WTC11 (cell line): ENCODE measurements at places on chromosomes 2 and 18. TPM values are rescaled to one million over a fixed set of nuclear protein-coding genes. Genes with fewer than 3 reads are reported as not detected.
A peak's percentile ranks its signal among the peaks of the same experiment; 100 is the strongest.

Gene C2orf72
- 1.3 to 2.8 TPM (median 1.7 TPM) in 3 replicates for total RNA-seq

DNA sequence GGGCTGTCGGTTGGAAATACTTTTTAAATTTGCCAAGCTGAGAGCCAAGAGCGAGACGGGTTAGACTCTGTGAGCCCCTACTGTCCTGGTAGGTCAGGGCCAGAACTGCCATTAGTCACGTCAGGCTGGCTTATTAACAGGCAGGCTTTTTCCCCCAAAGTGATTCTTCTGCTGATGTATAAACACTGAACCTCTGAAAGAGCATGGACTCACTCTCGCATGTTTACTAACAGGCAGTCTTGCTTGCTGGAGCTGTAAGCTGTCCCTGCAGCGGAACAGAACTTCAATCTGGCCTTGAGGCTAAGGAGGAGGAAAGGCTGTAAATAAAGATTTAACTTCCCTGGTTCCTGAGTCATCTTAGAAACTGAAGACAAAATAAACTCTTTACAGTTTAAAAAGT is 288.4 kb downstream of the PIEZO2 start:
- DNase-seq, result no peak
- peak overlapping the region; percentile 66; the same call in 1 of the 2 replicates for H3K27ac ChIP-seq
- peaks cover 24% of the 10 kb centered on the region for H3K4me1 ChIP-seq
- no peaks in the 10 kb centered on the region for H3K27me3 ChIP-seq
- no peak overlapping the region for H3K4me3 ChIP-seq
- peaks cover 5% of the 10 kb centered on the region; the same call in 1 of the 2 replicates for H3K36me3 ChIP-seq

Gene SCYGR4
- not detected in 3 replicates for total RNA-seq

DNA sequence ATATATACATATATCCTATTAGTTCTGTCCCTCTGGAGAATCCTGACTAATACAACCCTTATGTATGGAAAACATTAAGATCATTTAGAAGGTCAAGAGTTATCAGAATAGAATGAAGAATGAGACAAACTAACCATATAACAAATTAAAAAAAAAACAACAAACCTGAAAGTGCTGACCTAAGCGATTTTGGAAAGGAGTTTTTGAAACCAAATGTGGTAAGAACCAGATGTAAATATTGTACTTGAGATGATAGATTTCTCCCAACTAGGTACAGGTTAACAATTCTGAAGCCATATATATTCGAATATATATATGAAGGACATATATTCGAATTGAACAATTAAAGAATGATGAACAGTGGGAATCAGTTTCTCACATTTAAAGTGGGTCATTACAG is 917.8 kb upstream of the SLC39A10 start:
- no peak overlapping the region for H3K4me3 ChIP-seq
- no peaks in the 10 kb centered on the region for H3K4me1 ChIP-seq
- H3K27ac ChIP-seq, result no peak overlapping the region
- H3K36me3 ChIP-seq, result no peaks in the 10 kb centered on the region

DNA sequence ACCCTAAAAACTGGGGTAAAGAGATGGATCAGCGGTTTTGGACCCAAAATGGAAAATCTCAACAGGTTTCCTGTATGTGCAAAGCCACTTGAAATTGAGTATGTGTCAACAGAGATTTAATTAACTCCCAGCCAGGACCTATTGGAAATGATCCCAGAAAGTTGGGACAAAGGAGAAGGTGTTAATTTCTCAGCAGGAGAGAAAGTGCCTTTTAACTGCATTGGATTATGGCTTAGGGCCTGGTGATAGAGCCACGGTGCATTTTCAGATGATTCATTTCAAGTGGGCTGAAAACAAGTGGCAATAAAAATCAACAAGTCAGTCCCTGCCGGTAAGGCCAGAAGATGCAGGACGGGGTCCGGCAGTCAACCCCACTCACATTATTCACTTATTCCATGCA is 80.2 kb upstream of the BCL11A start:
- H3K4me3 ChIP-seq, result no peak overlapping the region
- H3K27ac ChIP-seq, result no peak overlapping the region
- H3K36me3 ChIP-seq, result no peaks in the 10 kb centered on the region
- peaks cover 16% of the 10 kb centered on the region for H3K27me3 ChIP-seq

DNA sequence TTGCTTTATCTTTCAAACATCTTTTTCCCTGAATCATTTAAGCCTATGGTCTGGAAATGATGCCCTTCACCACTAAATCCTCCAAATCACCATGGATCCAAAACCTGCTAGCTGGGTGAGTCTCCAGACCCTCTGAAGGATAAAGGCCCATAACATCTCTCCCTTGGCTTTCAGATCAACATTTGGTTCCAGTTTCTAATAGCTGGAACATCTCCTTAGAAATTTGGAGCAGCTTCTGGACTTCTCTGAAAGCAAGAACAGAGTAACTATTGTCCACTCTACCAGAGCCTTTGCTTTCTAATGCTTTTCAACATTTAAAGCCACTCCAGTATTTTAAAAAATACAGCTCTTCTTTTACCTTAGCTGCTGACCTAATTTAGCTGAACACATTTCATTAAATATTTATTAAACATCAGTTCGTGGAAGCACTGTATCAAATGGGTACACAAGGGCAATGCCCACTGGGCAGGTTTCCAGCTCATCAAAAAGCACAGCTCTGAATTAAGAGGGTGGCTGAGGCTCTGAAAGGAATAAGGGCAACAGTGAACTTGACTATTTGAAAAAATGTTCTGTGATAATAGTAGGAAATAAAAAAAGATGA is 75.3 kb downstream of the GALNT3 start:
- H3K36me3 ChIP-seq, result no peaks in the 10 kb centered on the region
- H3K27ac ChIP-seq, result no peak overlapping the region
- H3K4me3 ChIP-seq, result no peak overlapping the region

Gene CCDC141
- total RNA-seq, result 8.5 to 10.2 TPM (median 8.8 TPM) in 3 replicates

- H3K36me3 ChIP-seq, result no peaks in the 10 kb centered on the region
- no peak overlapping the region for H3K4me3 ChIP-seq
- no peak overlapping the region for H3K27ac ChIP-seq
- H3K4me1 ChIP-seq, result peaks cover 16% of the 10 kb centered on the region
- DNase-seq, result no peak
Measured at GRCh38 chr18:39506581-39507330, 1941.2 kb upstream of the CELF4 start.

GRCh38 chr2:48482769-48483168 is 47.2 kb upstream of the STON1 start:
- H3K4me1 ChIP-seq, result no peaks in the 10 kb centered on the region
- H3K4me3 ChIP-seq, result no peak overlapping the region
- no peak overlapping the region for H3K27ac ChIP-seq
- peaks cover 29% of the 10 kb centered on the region for H3K36me3 ChIP-seq

DNA sequence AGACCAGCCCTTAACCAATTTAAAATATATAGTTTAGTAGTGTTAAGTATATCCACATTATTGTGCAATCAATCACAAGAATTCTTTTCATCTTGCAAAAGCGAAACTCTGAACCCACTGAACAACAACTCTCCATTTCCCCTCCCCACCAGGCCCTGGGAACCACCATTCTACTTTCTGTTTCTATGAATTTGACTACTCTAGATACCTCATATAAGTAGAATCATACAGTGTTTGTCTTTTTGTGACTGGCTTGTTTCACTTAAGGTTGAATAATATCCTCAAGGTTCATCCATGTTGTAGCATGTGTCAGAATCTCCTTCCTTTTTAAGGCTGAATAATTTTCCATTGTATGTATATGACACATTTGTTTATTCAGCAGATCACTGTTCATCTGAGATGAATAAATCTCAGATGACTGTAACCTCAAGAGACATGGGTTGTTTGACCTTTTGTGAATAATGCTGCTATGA is 8.1 kb upstream of the SOS1 start:
- H3K27me3 ChIP-seq, result no peaks in the 10 kb centered on the region
- H3K4me1 ChIP-seq, result peaks cover 10% of the 10 kb centered on the region
- DNase-seq, result no peak
- H3K27ac ChIP-seq, result no peak overlapping the region

GRCh38 chr2:112960230-112960825 is 17.5 kb upstream of the IL36G start:
- H3K4me1 ChIP-seq, result peaks cover 8% of the 10 kb centered on the region; the same call in 1 of the 2 replicates
- DNase-seq, result no peak
- H3K36me3 ChIP-seq, result no peaks in the 10 kb centered on the region
- peaks cover 8% of the 10 kb centered on the region for H3K27me3 ChIP-seq
- no peak overlapping the region for H3K4me3 ChIP-seq
- H3K27ac ChIP-seq, result no peak overlapping the region

DNA sequence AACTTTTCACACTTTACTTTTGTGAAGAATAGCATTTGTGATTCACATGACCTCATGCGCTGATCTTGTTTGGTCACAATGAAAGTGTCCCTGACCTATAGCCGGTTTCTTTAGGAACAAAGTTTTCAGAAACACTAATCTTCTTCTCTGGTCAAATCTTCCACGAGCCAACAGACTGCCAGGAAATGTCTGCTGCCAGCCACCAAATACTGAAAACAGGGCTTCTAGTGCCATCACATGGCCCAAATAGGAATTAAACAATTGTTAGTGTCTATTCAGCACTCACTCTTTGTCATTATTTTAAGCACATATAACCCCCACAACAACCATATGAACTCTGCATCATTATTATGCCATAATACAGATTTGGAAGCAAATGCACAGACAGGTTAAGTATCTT is 286.5 kb upstream of the SYT4 start:
- H3K27ac ChIP-seq, result no peak overlapping the region
- H3K36me3 ChIP-seq, result peaks cover under 1% of the 10 kb centered on the region
- H3K4me1 ChIP-seq, result peaks cover 4% of the 10 kb centered on the region; the same call in 1 of the 2 replicates
- H3K4me3 ChIP-seq, result no peak overlapping the region
- DNase-seq, result no peak

- peaks cover 28% of the 10 kb centered on the region for H3K4me1 ChIP-seq
- H3K4me3 ChIP-seq, result no peak overlapping the region
- H3K27me3 ChIP-seq, result peaks cover 5% of the 10 kb centered on the region
Measured at GRCh38 chr2:172226244-172227061, 123.8 kb upstream of the DLX2 start.

DNA sequence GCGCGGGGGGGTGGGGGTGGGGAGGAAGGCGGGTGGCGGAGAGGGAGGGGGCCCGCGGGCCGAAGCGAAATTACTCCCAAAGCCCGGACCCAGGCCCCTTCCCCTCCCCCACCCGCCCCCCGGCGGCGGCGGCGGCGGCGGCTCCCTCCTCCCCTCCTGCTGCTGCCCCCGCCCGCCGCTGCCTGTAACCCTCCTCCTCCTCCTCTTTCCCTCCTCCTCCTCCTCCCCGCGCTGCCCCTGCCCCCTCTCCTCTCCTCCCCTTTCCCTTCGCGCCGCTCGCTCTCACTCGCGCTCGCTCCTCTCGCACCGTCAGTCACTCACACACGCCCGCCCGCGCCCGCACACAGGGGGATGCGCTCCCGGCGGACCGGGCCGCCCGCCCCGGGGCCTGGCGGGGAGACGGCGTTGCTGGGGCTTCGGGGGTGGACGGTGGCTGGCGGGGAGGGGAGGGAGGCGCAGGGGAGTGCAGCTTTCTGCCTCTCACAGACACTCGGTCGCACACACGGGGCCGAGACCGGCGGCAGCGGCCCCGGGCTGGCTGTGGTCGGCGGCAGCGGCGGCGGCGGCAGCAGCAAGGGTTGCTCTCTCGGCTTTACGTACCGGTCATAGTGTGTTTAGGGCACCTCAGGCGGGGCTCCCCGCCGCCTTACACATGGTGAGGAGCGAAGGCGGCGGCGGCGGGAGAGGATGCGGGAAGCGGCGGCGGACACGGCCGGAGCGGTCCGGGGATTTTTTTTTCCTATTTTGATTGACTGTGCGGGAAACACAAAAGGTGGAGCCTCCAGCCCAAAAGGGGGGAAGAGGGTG is 405 bp downstream of the SP3 start:
- H3K36me3 ChIP-seq, result peaks cover 28% of the 10 kb centered on the region
- no peaks in the 10 kb centered on the region; the same call in 1 of the 2 replicates for H3K27me3 ChIP-seq
- peak overlapping the region; percentile 96 for H3K27ac ChIP-seq
- H3K4me3 ChIP-seq, result peak overlapping the region; percentile 96

DNA sequence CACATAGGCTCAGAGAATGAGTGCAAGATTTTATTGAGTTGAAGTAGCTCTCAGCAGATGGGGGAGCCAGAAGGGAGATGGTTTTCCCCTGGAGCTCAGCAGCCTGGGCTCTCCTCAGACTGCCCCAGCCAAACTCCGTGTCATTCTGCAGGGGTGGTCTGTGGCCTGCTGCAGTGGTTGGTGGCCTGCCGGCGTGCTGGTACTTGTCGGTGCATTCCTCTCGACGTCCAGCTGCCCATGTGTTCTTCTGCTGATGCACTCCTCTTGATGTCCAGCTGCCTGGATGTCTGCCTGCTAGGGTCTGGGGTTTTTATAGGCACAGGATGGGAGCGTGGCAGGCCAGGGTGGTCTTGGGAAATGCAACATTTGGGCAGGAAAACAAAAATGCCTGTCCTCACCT is 25.6 kb upstream of the TMEM17 start:
- no peak overlapping the region for H3K4me3 ChIP-seq
- H3K4me1 ChIP-seq, result peaks cover 19% of the 10 kb centered on the region
- DNase-seq, result no peak
- H3K36me3 ChIP-seq, result peaks cover 26% of the 10 kb centered on the region
- no peaks in the 10 kb centered on the region; the same call in 1 of the 2 replicates for H3K27me3 ChIP-seq
- no peak overlapping the region for H3K27ac ChIP-seq

GRCh38 chr2:67453310-67453709 is 56.2 kb downstream of the ETAA1 start:
- no peak overlapping the region for H3K4me3 ChIP-seq
- no peak overlapping the region for H3K27ac ChIP-seq
- no peak for DNase-seq
- peaks cover 9% of the 10 kb centered on the region for H3K4me1 ChIP-seq

Gene CNDP1
- total RNA-seq, result 0.11 to 0.28 TPM (median 0.25 TPM) in 3 replicates
